ENCODE measurements at places on chromosomes 3 and 15.

DNA sequence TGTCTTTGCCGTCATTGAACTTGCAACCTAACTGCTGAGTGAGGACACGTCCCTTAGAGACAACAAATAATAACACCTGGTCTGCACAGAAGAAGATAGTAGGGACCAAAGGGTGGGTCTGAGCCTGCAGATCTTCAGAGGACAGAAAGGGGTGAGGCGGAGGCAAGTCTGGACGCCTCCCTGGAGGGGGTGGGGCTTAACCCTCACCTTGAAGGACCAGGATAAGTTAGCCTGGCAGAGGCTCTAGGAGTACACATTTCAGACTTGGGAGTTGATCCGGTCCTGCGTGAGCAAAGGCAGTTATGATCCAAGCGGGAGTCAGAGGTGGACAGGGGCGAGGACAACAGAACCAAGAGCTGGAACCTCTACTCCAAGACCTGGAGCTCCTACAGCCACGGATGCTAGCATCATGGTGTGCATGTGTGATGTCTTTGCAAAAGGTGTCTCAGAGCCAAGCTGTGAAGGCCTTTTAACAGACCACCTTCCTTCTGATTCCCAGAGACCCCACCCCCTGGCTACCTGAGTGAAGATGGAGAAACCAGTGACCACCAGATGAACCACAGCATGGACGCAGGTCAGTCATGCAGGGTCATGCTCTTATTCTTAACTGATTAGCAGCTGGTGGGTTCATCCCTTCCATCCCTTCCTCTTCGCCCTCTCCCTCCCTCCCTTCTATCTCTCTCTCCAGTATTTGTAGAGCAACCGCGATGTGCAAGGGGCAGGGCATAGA is 88.0 kb downstream of the AAGAB start:
- no peak for DNase-seq

DNA sequence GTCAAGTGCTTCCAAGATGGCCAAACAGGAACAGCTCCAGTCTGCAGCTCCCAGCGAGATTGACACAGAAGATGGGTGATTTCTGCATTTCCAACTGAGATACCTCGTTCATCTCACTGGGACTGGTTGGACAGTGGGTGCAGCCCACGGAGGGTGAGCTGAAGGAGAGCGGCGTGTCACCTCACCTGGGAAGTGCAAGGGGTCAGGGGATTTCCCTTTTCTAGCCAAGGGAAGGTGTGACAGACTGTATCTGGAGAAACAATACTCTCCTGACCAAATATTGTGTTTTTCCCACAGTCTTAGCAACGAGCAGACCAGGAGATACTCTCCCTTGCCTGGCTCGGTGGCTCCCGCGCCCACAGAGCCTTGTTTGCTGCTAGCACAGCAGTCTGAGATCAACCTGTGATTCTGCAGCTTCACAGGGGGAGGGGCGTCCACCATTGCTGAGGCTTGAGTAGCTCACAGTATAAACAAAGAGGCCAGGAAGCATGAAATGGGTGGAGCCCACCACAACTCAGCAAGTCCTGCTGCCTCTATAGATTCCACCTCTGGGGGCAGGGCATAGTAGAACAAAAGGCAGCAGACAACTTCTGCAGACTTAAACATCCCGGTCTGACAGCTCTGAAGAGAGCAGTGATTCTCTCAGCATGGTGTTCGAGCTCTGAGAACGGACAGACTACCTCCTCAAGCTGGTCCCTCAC is 293.5 kb upstream of the SUCLG2 start:
- no peak for DNase-seq

DNA sequence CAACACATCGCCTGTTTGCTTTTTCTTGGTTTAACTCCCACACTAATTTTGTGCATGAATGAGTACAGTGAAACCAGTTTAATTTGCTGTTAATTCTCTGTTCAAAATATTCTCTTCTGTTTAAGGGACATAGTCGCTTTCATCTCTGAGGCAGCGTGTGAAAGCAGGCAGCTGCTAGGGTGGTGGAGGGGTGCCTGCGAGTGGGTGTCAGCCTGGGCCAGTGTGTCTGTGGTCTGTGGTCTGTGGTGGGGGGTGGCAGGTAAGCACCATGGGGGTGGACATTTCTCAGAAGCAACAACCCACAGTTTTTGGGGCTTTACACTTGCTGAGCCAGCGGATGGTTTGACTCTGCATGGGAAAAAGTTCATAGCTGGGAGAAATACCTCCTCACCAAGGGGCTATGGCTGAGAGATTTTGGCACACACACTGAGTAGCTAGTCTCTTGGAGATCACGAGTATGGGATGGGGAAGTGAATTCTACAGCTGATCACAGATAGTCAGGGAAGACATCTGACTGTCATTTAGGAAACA is 109.2 kb downstream of the EPHB1 start:
- DNase-seq = no peak

GRCh38 chr3:191331388-191331787 is 1.1 kb upstream of the UTS2B start:
- DNase-seq = no peak

- DNase-seq = no peak
Observed at GRCh38 chr3:77913524-77914174, 873.8 kb downstream of the ROBO2 start.

DNA sequence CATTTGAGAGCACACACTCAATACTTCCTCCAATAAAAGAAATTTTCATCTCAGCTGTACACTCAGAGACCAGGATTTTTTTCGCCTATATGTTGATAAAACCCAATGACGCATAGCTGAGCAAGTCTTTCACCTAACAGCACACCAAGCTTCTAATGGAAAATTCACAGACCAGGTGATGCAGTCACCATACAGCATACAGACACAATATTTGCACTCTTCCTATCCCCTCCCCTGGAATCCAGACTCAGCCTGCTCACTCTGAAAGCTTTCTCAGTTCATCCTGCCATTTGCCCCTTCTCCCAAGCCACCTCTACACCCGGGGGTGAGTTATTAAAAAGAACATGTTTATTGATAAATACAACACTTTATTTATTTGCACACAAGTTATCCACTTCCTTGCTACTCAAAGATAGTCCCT is 1.7 kb downstream of the TBC1D5 start:
- peak; percentile 72 for DNase-seq

DNA sequence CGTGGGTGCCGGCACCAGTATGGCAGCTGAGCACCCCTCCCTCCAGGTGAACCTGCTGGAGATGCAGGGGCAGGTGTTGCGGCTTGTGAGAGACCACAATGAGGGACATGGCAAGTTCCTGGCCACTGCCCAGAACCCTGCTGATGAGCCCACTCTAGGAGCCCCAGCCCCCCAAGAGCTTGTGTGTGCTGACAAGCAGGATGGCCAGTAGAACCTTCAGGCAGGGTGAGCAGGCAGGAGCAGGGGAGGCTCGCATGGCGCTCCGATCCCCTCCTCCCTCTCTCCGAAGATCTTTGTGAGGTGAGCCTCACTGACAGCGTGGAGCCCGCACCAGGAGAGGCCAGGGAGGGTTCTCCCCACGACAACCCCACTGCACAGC is 29.8 kb downstream of the NGRN start:
- no peak for DNase-seq

DNA sequence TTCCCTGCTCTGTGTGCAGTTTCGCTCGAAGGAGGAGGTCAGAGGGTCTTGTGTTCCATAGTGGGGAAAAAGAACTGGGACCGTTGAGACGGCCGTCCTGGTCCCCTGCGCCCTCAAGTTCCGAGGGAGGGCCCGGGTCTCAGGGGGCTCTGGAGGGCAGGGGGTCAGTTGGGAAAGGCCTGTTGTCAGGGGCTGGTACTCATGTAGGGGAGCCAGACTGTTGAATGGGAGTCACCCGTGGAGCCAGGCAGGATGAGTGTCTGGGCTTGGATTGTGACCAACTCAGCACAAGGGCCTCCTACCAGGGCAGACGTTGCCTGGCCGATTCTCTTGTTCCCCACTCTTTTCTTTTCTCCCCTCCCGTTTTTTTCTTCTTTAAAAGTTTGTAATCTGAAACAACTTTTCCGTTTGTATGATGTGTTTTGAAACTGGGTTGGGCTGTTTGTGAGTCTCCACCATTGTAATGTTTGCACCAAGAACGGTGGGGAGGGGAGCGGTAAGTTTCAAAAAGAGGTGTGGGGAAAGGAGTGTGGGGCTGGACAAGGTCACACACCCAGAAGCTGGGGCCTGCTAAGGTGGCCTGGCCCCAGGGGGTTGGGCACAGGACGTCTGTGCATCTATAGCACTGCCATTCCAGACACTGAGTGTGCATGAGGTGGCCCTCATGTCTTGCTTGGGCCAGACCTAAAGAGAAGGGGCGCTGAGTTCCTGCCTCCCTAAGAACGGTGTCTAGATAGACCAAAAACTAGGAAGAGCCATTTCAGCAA is 1.1 kb downstream of the CMTM7 start:
- peak; percentile 30 for DNase-seq

All from hematopoietic multipotent progenitor cell treated with erythropoietin and hydrocortisone succinate and interleukin-3 and kit ligand, for 8 days (in vitro differentiated cells).